ENCODE measurements at places on chromosomes 16 and 17.

DNA sequence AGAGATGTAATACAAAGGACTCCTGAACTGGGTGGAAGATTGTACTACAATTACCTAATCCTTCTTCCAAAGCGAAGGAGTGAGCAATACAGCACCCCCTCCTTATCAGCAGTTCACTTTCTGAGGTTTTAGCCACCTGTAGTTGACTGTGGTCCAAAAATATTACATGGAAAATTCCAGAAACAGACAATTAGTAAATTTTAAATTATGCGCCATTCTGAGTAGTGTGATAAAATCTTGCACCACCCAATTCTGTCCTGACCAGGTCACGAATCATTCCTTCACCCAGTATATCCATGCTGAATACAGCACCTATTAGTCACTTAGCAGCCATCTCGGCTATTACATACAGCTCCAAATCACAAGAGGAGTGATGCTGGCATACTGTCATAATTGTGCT lies 23.2 kb downstream of the VPS53 start:
- DNase-seq = no peak
- H3K27ac ChIP-seq = no peak overlapping the region
- H3K36me3 ChIP-seq = no peaks in the 10 kb centered on the region
- H3K4me3 ChIP-seq = no peak overlapping the region
- H3K4me1 ChIP-seq = no peaks in the 10 kb centered on the region

- peak; percentile 68 for DNase-seq
- peak within 1 kb of the TSS; percentile 96 for H3K4me3 ChIP-seq
- peak within 1 kb of the TSS; percentile 92 for H3K27ac ChIP-seq
- peaks cover 39% of the 10 kb centered on the region for H3K4me1 ChIP-seq
- no peaks in the 10 kb centered on the region for H3K36me3 ChIP-seq
These were observed at the start of gene GOT2 for GRCh38 chr16:58733671-58734458. Gene GOT2, minus strand, starts transcription at chr16:58734316. Its CDS starts 88 bp downstream, at chr16:58734228.

DNA sequence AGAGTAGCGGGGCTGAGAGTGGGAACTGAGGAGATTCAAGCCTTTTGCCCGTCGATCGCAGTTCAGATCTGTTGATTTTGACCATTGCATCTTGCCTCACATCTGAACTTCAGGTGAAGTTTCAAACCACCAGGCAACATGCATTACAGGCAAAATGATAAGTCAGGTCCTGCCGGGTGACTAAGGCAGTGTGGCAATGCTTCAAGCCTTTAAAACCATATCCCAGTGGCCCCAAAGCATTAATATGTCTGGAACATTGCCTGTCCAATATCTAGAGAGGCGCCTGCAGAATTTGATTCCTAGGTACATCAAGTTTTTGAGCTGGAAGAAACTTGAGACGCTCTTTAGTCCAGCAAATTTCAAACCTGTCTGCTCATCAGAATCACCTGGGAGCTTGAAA lies 502.8 kb downstream of the MAF start:
- no peak overlapping the region for H3K4me3 ChIP-seq
- H3K27ac ChIP-seq = no peak overlapping the region
- H3K36me3 ChIP-seq = no peaks in the 10 kb centered on the region
- H3K4me1 ChIP-seq = no peaks in the 10 kb centered on the region
- no peak for DNase-seq

DNA sequence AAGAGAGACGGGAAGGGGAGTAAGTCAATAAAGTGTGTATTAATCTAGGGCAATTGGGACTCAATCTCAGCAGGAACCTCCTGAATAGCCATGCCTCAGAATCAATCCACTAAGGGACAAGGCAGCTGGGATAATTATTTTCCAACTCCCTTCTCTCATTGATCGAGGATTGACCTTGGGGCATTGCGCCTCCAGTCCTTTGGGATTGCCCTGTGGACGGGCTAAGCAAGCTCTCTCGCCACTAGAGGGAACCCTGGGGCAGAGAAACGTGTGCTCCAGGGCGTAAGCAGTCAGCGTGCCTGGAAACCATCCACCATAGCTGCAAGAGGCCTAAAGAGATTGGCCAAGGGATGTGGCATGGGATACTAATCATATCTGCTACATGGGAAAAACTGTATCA lies 53.9 kb upstream of the ERCC4 start:
- H3K27me3 ChIP-seq = no peaks in the 10 kb centered on the region
- H3K27ac ChIP-seq = no peak overlapping the region
- H3K4me1 ChIP-seq = no peaks in the 10 kb centered on the region
- no peak overlapping the region for H3K4me3 ChIP-seq

DNA sequence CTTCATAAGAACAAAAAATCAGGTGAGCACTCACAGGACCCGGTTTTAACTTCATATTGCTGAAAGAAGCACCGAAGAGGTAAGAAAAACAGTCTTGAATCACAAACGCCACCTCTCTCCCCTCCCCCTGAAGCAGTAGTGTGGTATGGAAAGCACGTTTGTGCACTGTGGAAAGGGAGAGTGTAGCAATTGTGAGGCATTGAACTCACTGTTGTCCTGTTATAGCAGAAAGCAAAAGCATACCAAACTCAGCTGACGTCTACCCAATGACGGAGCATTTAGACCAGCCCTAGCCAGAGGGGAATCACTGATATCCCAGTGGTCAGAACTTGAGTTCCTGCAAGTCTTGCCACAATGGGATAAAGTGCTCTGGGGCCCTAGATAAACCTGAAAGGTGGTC lies 98.8 kb downstream of the DYNLRB2 start:
- no peaks in the 10 kb centered on the region for H3K36me3 ChIP-seq
- no peak overlapping the region for H3K27ac ChIP-seq
- no peak overlapping the region for H3K4me3 ChIP-seq
- H3K4me1 ChIP-seq = no peaks in the 10 kb centered on the region
- H3K27me3 ChIP-seq = no peaks in the 10 kb centered on the region

DNA sequence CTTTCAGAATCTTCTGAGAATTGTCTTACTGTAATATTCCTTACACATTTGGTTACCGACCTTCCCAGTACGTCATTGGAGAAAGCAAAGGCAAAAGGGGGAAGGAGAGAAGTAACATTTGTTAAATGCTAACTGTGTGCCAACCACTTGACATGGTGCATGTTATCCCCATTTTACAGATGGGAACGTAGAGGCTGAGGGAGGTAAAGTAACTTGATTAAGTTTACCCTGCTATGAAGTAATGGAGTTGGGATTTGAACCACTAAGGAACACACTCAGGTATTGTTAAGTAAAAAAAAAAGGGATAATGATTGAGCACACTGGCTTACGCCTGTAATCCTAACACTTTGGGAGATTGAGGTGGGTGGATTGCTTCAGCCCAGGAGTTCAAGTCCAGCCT lies 156.4 kb downstream of the PRKCA start:
- no peak overlapping the region for H3K4me3 ChIP-seq
- no peak overlapping the region for H3K27ac ChIP-seq
- H3K4me1 ChIP-seq = no peaks in the 10 kb centered on the region

DNA sequence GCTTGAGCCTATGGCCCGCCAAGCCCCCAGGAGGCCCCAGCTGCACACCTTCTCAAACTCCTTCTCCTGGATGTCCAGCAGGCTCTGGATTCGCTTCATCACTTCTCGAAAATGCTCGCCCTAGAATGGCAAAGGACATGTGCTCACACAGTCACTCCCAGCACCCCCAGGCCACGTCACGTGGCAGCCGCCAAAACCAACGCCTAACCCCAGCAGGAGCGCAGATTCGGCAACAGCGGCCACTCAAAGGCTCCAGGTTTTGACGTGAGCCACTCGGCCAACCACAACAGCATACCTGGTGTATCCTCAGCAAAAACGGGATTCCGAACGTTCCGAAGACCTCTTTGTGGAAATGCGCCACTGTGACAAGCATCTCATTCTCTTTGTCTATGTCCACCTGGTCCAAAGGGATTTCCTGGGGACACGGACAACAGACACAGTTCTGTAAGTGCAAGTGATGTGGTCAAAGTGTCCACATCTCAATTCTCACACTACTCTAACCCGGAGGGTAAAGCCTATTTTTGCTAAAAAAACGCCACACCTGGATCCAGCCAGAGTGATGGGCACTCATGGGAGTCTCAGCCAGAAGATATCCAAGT lies 12.7 kb downstream of the LITAFD start:
- H3K4me1 ChIP-seq = no peaks in the 10 kb centered on the region
- peaks cover 8% of the 10 kb centered on the region for H3K36me3 ChIP-seq
- H3K27me3 ChIP-seq = no peaks in the 10 kb centered on the region
- H3K4me3 ChIP-seq = no peak overlapping the region

DNA sequence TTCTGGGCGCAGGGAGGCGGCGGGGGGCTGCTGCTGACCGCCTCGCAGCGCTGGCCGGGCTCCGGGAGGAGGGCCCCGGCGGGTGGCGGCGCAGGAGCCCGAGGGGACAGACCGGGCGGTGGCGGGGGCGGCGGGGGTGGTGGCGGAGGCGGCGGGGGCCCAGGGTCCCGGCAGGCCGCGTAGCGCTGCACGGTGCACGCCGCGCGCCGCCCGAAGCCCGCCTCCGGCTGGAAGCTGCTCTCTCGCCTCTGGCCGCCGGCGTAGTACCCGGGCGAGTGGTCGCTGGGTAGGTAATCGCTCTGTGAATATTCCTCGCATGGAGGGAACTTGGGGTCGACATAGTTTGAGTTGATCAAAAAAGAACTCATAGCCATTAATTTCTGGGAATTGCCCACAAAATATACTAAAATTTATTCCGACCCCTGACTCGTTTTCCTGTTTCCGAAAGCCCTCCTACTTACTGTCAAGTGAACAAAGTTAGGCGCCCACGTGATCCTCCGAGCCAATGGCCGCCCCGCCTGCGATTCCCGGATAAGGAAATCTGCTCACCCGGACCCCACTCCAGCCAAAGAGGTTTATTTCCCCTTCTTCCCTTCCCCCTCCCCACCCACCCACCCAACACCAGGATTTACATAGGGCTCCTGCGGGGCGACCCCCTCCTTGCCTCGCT lies at the start of gene HOXB4:
Gene HOXB4 (minus strand): TSS at position 405 of the 670 bp plus-strand sequence. CDS start 31 bp downstream, at position 374.
- peaks cover 77% of the 10 kb centered on the region for H3K27me3 ChIP-seq
- H3K36me3 ChIP-seq = no peaks in the 10 kb centered on the region
- peak within 1 kb of the TSS; percentile 69 for H3K4me3 ChIP-seq

DNA sequence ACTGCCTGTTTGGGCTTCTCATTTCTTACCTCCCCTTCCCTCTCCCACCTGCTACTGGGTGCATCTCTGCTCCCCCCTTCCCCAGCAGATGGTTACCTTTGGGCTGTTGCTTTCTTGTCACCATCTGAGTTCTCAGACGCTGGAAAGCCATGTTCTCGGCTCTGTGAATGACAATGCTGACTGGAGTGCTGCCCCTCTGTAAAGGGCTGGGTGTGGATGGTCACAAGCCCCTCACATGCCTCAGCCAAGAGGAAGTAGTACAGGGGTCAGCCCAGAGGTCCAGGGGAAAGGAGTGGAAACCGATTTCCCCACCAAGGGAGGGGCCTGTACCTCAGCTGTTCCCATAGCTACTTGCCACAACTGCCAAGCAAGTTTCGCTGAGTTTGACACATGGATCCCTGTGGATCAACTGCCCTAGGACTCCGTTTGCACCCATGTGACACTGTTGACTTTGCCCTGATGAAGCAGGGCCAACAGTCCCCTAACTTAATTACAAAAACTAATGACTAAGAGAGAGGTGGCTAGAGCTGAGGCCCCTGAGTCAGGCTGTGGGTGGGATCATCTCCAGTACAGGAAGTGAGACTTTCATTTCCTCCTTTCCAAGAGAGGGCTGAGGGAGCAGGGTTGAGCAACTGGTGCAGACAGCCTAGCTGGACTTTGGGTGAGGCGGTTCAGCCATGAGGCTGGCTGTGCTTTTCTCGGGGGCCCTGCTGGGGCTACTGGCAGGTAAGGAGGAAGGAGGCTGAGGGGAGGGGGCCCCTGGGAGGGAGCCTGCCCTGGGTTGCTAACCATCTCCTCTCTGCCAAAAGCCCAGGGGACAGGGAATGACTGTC lies at the start of gene CD68:
Gene CD68 (plus strand): TSS at position 638 of the 833 bp plus-strand sequence. CDS start 40 bp downstream, at position 678.
- peak within 1 kb of the TSS; percentile 100 for H3K27ac ChIP-seq
- H3K27me3 ChIP-seq = no peaks in the 10 kb centered on the region
- H3K36me3 ChIP-seq = peaks cover 48% of the 10 kb centered on the region

DNA sequence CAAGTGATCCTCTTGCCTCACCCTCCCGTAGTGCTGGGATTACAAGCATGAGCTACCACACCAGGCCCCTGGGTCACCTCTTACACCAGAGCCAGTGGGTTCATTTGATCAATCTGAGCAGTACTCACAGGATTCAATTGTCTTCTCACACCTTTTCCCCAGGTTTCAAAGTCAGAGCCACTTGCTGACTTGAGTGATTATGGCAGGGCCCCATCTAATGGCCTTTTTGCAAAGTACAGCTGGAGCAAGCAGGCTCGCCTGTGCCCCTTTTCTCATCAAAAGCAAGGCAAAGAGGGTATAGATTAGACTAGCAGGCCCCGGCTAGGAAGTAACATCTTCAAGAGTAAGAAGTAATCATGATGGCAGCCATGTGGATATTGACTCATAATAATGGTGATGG lies 114.8 kb upstream of the NOL11 start:
- no peak for DNase-seq
- H3K27me3 ChIP-seq = no peaks in the 10 kb centered on the region
- H3K4me3 ChIP-seq = no peak overlapping the region
- H3K27ac ChIP-seq = no peak overlapping the region
- peaks cover 19% of the 10 kb centered on the region for H3K4me1 ChIP-seq
- no peaks in the 10 kb centered on the region for H3K36me3 ChIP-seq

DNA sequence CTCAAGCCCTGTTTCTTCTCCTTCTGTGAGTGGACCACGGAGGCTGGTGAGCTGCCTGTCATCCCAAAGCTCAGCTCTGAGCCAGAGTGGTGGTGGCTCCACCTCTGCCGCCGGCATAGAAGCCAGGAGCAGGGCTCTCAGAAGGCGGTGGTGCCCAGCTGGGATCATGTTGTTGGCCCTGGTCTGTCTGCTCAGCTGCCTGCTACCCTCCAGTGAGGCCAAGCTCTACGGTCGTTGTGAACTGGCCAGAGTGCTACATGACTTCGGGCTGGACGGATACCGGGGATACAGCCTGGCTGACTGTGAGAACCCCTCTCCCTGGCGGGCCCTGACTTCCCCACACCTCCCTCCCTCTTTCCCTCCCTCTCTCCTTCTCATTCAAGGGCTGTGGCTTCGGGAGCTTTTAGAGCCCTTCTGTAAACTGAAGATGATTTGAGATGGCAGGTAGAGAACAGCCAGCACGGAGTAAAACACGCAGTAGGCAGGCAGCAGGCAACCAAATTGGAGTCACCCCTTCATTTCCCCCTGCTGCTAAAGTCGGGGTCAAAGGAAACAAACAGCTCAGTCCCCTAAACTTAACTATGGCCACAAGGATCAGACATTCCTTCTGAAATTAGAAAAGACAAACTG lies 3.9 kb downstream of the SPACA3 start:
- no peak overlapping the region for H3K27ac ChIP-seq
- H3K27me3 ChIP-seq = no peaks in the 10 kb centered on the region
- H3K36me3 ChIP-seq = no peaks in the 10 kb centered on the region
- no peak for DNase-seq
- H3K4me3 ChIP-seq = no peak overlapping the region

DNA sequence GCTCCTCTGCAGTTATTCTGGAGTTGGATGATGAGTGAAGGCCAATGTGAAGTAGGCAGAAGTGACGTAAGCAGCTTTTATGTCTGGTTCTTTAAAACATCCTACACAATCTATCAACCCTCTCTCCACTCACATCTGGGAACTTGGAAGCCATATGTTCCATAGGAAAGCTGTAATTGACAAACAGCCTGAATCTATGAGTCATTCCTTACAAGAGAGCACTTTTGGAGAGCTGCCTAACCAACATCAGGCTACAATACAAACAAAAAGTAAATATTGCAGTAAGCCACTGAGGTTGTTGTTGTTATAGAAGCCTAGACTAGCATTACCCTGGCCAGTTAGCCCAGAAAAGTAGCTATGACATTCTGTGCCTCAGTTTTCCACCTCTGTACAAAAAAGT lies 5.9 kb downstream of the CCL7 start:
- H3K4me1 ChIP-seq = no peaks in the 10 kb centered on the region
- no peak overlapping the region for H3K4me3 ChIP-seq
- H3K27ac ChIP-seq = no peak overlapping the region
- H3K36me3 ChIP-seq = no peaks in the 10 kb centered on the region
- DNase-seq = no peak

- H3K4me1 ChIP-seq = no peaks in the 10 kb centered on the region
- H3K27me3 ChIP-seq = no peaks in the 10 kb centered on the region
- H3K27ac ChIP-seq = no peak overlapping the region
- H3K36me3 ChIP-seq = peaks cover 21% of the 10 kb centered on the region
These were observed 17.8 kb downstream of the MEAK7 start for GRCh38 chr16:84486551-84487235.
